ENCODE measurements at places on chromosomes 1 and 21.

- no peak for DNase-seq
These were observed 108.7 kb upstream of the RNPC3 start for GRCh38 chr1:103416681-103417286.

- DNase-seq = no peak
These were observed 7.4 kb upstream of the CTBS start for GRCh38 chr1:84581648-84582047.

DNA sequence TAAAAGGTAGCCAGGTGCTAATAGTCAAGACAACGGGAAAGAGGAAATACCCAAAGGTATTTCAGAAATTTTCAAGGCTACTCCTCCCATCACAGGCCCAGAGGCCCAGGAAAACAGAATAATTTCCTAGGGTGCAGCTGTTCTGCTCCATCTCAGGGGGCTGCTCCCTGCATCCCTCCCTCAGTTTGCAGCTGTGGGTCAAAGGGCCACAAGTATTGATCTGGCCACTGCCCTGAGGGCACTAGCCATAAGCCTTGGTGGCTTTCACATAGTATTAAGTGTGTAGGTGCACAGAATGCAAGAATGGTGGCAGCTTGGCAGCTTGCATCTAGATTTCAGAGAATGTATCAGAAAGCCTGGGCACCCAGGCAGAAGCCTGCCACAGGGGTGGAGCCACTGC, 179.5 kb downstream of the TTLL7 start:
- no peak for DNase-seq

- DNase-seq = no peak
These were observed 41.3 kb upstream of the KCNE1 start for GRCh38 chr21:34553151-34553952.

- no peak for DNase-seq
These were observed 17.3 kb downstream of the PDPN start for GRCh38 chr1:13600762-13601453.

GRCh38 chr1:224504297-224505041, 69.9 kb upstream of the WDR26 start:
- no peak for DNase-seq

- no peak for DNase-seq
These were observed 10.6 kb upstream of the SLC19A1 start for GRCh38 chr21:45552696-45553391.

DNA sequence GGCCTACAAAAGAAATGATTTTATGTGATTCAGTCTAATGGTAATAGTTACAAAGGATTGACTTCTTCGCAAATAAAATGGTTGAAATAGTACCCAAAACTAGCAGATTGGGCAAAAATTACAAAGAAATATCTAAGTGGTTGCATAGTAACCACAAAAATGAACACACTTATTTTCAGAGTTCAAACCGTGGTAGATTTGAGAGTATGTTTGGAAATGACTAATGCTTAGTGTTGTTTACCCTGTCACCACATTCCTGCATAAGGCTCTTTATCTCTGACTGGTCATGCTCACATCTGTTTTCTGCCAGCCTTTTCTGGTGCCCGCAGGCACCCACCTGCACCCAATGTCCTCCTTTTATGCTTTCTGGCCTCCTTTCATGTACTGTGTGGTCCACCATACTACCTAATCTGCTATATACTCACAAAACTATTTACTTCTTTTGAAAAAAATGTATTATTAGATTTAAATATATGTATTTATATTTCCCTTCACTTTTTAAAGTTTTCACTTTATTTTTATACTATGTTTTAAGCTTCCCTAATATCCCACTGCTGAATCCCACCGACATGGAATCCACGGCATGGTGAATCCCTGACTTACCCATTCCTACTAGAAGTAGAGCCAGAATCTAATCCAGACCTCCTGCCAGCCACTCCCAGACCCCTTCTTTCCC, 30.3 kb downstream of the PTPRC start:
- DNase-seq = no peak

- DNase-seq = no peak
These were observed 491.2 kb upstream of the ZRANB2 start for GRCh38 chr1:71572038-71572437.

- no peak for DNase-seq
These were observed 111.5 kb downstream of the GRIK3 start for GRCh38 chr1:36922593-36923426.

GRCh38 chr21:20999659-21000058, 1.4 kb downstream of the NCAM2 start:
- no peak for DNase-seq

DNA sequence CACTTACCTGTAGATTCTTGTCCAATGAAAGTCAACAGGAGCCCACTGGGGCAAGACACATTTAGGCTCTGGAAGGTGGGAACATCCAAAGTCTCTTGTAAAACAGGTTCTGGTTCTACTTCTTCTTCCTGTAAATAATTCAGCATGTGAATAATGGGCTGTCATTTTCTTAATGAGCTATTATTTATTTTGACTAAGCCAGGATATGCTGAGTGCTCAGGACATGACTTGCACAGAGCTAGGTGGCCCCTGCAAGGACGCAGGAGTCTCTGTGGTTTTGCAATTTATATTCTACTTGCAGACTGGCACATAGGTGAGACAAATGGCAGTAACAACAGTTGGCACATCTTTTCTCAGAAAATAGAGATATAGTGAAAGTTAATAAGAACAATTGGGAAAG, 98.7 kb downstream of the WDR3 start:
- DNase-seq = no peak

DNA sequence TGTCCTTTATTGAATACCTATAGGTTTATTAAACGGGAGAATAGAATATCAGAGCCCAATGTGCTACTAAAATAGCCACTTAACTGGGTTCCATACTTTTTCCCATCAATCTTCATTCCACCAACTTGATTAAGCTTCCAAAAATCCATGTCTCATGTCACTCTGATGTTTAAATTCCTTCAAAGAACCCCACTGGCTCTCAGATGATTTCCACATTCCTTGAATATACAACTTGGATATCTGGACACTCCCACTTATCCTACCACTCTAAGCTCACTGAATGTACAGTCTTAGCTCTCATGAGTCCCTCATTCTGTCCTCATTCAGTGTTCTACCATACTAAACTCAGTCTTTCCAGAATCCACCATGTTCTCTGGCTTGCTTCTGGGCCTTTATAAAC, 21.1 kb downstream of the COL11A1 start:
- no peak for DNase-seq

DNA sequence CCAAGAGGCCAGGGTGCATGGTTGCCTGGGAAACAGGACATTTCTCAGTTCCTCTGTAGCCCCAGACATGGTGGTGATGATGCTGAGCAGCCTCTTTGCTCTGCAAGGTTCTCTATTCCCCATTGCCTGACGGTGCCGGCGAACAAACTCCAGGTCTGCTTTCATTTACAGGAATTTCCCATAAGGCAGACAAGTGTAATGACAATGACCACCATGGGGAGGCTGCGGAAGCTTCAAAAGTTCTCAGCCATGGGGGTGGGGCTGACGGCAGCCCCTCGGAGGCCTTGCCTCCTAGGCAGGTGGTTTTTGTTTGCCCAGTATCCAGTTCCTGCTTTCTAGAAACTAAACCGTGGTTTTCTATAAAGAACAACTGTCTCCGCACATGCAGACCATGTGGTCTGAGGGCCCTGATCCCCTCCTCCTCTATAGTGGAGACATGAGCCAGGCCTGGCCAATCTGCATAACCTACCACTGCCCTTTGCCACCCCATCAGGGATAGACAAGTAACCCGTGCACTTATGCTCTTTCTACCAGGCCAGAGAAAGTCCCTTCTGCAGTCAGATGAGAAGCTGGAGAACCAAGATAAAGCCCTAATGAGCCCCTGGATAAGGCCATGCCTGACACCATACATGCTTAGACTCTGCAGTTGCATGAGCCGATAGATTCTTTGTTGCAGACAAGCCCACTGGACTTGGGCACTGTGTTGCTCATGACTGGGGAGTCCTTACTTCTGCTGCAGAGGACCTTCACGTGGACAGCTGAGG, 54.1 kb downstream of the LDLRAD2 start:
- DNase-seq = no peak

GRCh38 chr1:56525489-56526041, 53.8 kb downstream of the PLPP3 start:
- DNase-seq = no peak

DNA sequence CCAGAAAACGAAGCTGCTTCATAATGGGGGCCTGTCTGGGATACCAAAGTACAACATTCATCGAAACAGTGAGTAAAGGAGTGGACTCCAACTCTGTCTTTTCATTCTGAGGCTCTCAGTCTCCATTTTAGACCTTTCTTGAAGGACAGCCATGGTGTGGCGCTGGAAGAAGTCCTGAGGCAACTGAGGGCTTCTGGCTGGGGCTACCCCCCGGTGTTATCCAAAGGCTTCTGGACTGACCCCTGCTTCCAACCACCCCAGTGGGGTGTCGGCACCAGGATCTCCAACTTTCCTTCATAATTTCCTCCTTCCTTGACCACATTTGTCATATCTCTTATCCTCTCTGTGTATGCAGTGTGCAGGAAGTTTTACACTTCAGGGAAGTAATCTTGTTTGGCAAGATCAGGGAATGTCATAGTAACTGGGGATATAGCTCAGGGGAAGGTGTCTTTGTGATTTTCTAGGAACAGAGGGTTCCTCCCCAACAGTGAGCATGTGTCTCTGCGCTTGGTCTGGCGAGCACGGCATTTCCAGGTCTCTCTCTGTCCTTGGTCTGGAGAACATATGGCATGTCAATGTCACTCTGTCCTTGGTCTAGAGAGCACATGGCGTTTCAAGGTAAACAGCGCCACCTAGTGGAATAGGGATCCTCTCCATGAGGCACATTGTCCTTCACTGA, 19.4 kb upstream of the BSDC1 start:
- DNase-seq = peak; percentile 35

DNA sequence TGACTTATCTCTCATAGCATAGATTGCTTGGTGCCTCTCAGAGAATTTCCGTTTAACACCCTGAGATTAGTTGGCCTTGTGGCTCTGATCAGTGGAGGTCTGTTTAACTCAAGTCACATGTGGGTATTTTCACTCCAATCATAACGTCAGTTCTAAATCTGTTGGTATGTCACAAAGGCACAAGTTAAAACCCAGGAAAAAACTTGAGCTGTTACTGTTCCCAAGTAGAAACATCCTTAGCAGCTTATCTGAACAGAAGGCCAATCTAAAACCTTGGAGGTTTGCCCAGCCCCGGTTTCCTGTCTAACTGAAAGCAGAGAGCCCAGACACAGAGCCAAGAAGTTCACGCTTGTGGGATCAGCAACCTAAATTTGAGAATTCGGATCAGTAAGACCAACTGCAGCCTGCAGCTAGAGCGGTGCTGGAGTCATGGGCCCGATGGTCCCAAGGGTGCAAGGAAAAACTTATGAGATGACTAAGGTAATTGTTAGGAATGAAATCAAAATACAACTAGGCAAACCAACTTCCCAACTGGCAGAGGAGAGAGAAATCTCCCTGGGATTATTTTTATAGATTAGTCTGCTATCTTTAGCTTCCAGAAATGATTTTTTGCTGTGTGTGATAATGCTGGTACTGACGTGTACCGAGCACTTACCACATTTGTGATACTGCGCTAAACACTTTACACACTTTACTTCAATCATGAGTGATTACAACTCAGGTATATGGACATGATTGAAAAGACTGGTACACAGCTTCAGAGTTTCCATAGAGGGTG, 90.2 kb upstream of the C1orf21 start:
- DNase-seq = peak; percentile 35

DNA sequence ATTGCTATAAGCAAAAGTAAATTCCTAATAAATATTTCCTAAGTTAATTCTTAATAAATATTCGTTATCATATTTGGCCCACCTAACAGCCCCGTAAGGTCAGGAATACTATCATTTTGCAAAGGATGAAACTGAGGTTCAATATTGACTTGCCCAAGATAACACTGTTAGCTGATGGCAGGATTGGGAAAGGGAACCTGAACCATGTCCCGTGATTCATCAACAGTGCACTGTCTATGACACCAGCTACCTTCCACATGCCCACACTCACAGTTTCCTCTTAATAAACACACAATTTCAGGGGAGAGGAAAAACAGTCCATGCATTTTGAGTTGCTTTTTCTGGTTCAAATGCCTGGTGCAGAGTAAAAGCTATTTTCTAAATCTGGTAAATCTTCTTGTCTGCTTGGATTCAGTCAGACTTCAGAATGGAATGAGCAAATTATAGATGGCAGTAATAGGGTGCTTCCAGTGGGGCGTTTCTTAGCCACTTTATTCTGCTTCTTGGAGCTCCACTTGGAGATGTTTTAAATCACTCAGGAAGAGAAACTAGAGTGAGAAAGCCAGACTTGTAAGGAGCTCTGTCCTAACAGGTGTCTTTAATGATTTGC, 354.6 kb downstream of the PDE4B start:
- DNase-seq = no peak

DNA sequence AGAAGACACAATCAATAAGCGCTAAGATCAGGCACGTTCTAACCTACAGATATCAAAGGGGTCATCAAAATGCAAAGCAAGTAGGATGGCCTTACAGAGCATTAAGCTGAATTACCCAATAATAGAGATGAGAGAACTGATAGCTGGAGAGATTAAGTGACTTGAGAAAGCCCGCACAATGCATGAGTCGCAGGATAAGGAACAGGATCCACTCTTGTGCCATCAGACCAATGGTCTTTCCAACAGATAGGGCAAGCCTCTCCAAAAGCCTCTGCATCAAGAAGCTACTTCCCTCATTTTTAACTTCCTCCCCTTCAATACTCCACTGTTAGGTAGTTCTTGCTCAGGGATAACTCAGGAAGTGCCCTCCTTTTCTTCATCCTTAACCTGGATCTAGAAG, 2.6 kb downstream of the CHML start:
- no peak for DNase-seq

GRCh38 chr1:37308031-37308960, 166.1 kb upstream of the ZC3H12A start:
- DNase-seq = no peak

DNA sequence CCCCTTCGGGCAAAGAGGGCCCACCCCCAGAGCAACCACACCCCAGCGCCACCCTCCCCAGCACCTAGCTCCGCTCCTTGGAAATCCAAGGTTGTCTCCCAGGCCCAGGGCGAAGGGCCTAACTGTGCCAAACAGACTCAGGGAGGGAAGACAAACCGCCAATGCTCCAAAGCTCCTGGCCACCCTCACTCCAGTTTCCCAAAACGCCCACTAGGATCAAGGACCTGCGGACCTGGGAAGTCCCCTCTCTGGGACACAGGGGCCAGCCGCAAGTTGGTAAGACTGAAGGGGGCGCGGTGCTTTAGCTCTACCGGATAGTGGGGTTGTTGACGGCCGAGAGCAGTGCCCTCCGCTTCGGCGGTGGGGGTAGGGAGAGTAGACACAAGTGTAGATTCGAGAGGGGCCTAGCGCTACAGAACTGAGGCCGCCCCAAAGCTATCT, 581 bp downstream of the IRF6 start:
- no peak for DNase-seq
